ENCODE measurements at places on chromosomes 3 and 15.

DNA sequence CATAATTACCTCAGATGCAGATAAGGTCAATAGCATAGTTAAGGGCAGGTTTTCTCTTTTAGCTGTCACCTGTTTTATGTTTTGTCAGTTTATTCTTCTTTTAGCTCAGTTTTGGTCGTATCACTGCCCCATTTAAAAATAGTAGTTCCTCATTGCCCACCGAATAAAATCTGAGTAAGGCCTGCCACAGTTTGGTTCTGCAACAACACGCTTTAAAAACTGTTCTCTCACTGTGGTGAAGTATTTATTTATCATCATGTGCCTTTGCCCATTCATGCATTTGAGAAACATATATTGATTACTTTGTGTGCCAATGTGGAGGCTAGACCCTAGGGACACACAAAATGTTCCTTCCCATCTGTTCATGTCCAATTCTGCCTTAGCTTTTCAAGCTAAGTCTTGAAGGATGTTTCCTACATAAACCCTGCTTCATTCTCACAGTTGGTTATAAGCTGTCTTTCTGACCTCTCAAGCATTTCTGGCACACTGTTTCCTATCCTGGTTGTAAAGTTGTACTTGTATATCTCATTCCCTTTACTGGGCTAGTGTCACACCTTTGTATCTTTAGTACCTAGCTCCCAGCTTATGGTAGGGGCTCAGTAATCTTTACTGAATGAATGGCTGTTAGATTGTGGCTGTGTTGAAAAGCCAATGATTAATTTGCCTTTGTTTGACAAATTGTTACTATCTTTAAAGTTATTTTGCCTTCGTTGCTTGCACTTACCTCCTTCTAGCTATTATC lies 23.9 kb downstream of the AKAP13 start:
- no peak for DNase-seq

GRCh38 chr15:78103406-78104118 lies 11.2 kb downstream of the SH2D7 start:
- no peak for DNase-seq

DNA sequence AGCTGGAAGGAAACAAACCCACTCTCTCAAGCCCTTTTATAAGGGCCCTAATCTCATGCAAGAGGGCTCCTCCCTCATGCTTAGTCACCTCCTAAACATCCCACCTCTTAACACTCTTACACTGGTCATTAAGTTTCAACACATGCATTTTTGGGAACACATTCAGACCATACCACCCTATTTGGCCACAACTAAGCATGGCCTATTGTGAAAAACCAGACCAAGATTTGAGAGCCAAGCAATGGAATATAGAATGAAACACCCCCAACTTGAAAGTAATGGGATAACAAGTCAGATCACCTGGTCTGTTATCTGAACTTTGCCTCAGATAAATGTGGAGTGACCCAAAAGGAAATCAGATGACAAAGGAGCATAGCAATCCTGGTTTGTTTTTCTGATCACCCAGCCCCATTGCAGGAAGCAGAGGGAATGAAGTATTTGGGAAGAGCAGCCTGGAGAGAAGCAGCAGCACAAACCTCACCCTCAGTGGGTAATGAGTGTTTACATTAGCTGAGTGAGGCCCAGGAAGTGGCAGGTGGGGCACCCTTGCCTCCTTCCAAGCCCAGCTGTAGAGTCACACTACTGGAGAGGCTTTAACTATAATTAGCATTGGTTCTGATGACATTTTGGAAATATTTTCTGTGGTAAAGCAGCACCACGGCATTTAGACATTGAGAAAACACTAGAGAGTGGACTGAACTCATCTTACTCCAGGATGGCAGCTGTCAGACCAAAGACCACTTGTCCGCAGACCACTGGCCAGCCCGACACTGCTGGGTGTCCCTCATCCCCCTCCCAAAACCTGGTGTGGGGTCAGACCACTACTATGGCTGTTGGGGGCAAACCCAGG lies 48.8 kb upstream of the PRTG start:
- no peak for DNase-seq

- DNase-seq, result no peak
These were observed 128.5 kb upstream of the GAP43 start for GRCh38 chr3:115494826-115495225.
